Stimulated activated CD8-positive, alpha-beta memory T cell treated with anti-CD3 and anti-CD28 coated beads, Interleukin-7, amount 100 ng/mL, for 1 hour (primary cell): ENCODE measurements at places on chromosomes 5 and 9.
A peak's percentile ranks its signal among the peaks of the same experiment; 100 is the strongest.

- no peak for DNase-seq
These were observed 1.4 kb downstream of the NSUN2 start for GRCh38 chr5:6631441-6631840.

- no peak for DNase-seq
These were observed 401.1 kb upstream of the RGMB start for GRCh38 chr5:98372351-98372750.

- peak; percentile 12 for DNase-seq
These were observed 29.8 kb downstream of the NR4A3 start for GRCh38 chr9:99851500-99851822.

DNA sequence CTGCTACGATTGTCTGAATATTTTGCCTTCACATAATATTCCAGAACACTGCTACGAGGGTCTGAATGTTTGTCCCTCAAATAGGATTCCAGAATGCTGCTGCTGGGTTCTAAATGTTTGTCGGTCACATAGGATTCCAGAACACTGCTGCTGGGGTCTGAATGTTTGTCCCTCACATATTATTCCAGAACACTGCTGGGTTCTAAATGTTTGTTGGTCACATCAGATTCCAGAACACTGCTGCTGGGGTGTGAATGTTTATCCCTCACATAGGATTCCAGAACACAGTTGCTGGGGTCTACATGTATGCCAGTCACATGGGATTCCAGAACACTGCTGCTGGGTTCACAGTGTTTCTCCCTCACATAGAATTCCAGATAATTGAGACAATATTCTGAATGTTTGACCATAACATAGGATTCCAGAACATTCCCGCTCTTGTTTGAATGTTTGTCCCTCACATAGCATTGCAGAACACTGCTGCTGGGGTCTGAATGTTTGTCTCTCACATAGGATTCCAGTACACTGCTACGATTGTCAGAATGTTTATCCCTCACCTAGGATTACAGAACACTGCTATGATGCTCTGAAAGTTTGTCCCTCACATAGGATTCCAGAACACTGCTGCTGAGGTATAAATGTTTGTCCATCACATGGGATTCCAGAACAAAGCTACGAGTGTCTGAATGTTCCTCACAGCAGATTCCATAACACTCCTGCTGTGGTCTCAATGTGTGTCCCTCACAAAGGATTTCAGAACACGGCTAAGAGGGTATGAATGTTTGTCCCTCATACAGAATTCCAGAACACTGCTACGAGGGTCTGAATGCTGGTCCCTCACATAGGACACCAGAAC is 201.8 kb downstream of the FOXD4L6 start:
- DNase-seq = no peak

DNA sequence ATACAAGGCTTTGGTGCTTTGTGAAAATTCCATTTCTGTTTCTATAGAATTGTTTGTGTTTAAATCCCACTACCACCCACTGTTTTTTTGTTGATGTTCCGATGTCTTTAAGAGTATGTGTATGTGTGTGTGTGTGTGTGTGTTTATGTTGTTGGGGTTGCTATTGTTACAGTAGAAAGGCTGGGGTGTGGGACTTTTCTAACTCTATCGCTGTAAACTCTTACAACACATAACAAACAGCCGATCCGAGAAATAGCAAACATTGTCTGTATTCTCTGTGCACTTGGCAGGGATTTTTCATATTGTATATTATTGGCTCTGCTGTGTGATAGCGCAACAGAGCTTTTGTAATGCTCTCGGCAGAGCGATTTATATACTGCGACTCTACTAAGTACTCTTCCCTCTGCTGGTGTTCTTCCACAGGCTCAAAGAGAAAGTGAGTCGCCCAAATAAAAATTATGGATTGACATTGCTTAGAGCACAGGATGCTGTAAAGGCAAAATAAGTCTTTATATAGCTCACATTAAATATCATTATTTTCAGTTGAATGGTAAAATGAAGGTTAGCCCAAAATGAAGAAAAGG is 492.2 kb upstream of the ARRDC3 start:
- no peak for DNase-seq

DNA sequence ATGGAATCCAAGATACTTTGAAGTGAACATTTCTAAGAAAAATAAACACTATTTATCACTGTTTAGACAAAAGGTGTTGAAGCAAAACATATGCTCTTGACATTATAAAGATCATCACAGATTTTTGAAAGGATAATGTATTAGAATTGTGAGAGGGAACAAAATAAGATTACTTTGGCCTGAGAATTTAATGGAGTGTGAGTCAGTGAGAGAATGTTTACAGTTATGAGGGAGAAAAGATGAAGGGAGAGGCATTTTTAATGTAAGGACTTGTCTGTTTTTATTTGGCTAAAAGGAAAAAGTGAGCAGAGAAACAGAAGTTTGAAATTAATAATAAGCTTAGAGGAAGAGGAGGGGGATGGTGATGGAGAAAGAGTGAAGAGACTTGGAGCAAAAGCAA is 1010.1 kb downstream of the EFNA5 start:
- no peak for DNase-seq

- no peak for DNase-seq
These were observed 19.6 kb downstream of the QSOX2 start for GRCh38 chr9:136225748-136226679.

DNA sequence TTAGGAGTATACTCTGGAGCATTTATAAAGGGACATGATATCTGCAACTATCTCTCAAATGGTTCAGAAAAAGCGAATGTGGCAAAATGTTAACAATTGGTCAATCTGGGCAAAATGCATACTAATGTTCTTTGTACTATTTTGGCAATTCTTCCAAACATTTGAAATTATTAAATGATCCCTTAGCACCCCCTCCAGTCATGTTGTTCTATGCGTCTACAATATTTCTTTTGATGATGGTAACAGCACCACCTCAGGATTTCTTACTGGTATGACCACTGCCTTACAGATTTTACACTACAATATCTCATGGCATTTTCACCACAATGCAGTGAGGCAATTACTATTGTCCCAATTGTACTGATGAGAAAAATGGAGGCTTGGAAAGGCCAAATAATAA is 52.9 kb upstream of the TRIO start:
- DNase-seq = no peak

DNA sequence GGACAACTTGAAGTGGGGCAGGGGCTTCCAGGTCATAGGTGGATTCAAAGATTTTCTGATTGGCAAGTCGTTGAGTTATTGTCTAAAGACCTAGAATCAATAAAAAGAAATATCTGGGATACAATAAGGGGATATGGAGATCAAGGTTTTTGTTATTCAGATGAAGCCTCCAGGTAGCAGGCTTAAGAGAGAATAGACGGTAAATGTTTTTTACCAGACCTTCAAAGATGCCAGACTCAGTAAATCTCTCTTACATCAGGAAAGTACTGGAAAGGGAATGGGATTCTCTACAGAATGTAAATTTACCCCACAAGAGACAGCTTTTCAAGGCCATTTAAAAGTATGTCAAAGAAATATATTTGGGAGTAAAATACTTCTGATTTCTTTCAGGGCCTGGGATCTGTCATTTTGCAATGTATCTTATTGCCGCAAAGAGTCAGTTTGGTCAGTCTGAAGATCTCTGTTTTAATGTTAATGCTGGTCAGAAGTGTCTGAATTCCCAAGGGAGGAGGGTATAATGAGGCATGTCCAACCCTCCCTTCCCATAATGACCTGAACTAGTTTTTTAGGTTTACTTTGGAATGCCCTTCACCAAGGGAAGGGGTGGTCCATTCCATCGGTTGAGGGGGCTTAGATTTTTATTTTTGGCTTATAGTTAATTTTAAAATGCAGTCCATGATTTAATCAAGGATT is 13.6 kb upstream of the LYSMD3 start:
- DNase-seq = no peak

GRCh38 chr5:68431186-68431585 is 215.6 kb downstream of the PIK3R1 start:
- no peak for DNase-seq

DNA sequence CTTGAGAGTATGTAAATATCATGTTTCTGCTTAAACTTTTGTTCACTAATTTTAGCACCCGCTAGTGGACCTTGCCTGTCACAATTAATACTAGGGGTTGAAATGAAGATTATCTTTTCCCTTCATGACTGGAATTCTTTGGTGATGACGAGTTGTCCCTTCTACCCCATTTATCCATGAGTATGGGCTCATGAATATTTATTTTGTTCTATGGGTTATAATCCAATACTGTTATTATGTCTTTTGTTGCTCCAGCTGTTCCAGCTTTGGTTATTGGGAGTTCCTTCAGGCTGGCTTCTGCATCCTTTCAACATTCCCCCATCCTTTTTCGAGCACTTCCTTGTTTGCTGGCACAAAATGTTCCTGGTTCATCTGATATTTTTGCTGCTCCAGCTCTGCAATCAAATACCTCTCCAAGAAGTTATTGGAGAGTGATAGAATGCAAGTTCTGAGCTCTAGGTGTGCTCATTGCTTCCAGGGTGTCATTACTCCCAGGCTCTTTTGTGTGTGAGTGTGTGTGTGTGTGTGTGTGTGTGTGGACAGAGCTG is 19.7 kb upstream of the ARHGEF28 start:
- DNase-seq = no peak

- peak; percentile 82 for DNase-seq
These were observed 54.1 kb downstream of the DUSP1 start for GRCh38 chr5:172716796-172717313.

DNA sequence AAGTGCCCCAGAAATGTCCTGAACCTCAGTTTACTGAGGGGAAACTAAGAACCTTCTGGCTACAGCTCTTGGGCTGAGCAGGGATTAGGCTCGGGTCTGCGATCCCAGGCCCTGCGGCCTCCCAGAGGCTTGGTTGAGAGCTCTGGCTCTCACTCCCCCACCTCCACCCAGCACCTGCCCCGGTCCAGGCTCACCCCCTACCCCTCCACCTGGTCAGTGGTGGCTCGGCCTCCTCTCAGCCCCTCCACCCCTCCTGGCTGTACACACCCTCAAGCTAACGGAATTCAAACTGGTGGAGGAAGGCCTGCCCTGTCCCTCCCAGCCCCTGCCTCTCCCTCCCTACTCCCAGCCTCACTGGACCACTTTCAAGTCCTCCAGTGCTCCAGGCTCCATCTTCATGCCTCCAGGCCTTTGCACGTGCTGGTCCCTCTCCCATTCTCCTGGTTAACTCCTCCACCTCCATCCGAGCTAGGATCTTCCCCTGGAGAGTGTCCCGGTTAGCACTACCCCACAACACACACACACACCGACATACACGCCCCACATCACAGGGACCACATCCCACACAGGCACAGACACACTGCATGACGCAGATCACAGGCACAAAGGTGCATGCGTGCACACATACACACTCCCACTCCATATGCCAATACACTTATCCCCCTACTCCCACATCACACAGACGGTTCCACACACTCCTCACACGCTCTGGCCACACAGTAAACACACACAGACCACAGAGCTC is 130.9 kb downstream of the C9orf50 start:
- DNase-seq = no peak

DNA sequence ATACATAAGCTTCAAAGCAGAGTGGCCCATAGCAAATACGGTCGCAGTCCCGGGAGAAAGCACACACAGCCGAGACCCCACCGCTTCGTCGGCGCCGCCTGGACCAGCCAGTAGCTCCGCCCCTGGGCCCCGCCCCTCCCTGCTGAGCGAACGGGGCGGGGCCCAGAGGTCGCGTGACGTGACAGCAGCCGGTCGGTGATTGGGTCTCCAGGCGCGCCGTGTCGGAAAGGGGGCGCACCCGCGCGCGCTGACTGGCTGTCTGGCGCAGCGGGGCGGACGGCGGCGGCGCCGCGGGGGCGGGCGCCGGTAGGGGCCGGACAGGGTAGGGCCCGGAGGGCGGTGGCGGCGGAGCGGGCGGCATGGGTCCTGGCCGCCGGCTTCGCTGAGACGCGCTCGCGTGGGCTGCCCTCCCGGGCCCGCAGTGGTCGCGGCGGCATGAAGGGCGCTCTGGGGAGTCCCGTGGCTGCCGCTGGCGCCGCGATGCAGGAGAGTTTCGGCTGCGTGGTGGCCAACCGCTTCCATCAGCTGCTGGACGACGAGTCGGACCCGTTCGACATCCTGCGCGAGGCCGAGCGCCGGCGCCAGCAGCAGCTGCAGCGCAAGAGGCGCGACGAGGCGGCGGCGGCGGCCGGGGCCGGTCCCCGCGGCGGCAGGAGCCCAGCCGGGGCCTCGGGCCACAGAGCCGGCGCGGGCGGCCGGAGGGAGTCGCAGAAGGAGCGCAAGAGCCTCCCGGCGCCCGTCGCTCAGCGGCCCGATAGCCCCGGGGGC is at the start of gene HABP4:
Gene HABP4, plus strand, starts transcription at position 325 of the 768 bp plus-strand sequence. Its CDS starts 111 bp downstream, at position 436.
- DNase-seq = peak; percentile 93
